ENCODE measurements at places on chromosomes 11 and 22. TPM values are rescaled to one million over a fixed set of nuclear protein-coding genes. Genes with fewer than 3 reads are reported as not detected.

DNA sequence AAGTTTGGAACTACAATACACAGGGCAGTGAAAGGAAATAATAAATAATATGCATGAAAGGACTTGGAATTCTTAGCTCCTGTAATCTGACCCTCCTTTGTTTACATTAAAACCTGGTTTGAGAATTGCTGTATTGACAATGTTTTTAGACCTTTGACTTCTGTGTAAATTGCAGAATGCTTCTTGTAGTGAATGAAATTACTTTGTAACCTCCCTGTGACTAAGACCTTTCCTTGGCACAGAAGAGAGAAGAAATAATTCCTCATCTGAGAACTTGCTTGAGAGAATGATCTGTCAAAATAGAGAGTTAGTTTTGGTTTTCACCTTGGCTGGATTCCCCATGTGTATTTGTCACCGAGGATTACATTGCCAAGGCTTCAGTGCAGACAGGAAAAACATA lies 640.0 kb upstream of the ANO5 start:
- DNase-seq: no peak

- DNase-seq: no peak
These were observed 43.2 kb downstream of the IGLL5 start for GRCh38 chr22:22930571-22931556.

GRCh38 chr22:49044091-49044490 lies 783.6 kb downstream of the BRD1 start:
- no peak for DNase-seq

DNA sequence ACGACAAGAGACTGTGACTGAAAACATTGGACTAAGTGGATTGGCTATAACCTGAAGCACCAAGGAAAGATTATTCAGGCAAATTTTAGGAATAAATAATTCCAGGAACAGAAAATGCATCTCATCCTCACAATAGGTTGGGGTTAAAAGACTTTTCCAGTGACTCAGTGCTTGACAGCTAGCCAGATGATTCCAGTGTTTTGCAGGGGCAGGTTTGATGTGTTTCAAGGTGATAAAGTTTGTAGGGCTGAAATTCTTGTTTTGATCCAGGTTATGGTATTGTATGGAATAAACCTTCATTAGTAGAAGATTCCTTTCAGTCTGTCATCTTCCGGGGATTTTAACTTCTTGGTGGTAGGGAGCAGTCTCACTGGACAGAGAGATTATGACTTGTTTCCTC lies 2.3 kb downstream of the EXT2 start:
- no peak for DNase-seq

GRCh38 chr11:130431331-130431773 lies 2.9 kb upstream of the ADAMTS8 start:
- no peak for DNase-seq

MS4A6E gene
- polyA plus RNA-seq: 0.79 TPM

GRCh38 chr22:36022162-36022561 lies 6.5 kb downstream of the RBFOX2 start:
- DNase-seq: no peak

DNA sequence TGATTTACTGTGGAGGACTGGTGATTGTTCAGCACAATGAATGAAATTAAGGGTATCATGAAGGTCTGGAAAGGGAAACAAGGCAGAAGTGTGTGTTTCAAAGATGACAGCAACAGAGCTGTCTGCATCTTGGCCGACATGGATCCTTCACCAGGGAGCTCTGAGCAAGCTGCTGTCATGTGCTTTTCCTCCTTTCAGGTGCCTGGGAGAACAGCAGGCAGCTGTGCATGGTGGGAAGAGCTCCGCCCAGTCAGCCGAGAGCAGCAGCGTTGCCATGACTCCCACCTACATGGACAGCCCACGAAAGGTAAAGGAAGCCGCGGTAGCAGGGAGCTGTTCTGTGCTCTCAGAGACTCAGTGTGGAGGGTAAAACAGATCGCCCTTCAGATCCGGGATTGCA lies 87.1 kb upstream of the YWHAH start:
- no peak for DNase-seq

YIF1A gene
- 111 TPM for polyA plus RNA-seq

DNA sequence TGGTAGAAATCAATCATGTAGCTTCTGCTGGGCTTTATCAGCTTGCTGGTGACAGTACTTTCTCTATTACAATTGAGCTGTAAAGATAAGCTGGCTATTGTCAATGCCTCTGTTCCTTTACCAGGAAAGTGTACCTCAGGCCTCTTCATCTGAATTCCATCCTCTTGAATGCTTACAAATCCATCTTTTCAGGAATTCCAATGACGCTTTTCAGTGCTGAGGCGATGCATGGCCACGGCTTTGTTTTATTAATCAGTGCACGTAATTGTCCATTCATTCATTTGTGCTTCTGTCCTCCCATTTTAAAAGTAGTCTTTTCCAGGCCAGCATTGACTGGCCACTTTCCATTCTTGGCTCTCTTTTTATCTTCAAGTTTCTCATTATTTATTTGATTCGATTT lies 202.0 kb downstream of the PGR start:
- no peak for DNase-seq

FDXACB1 gene
- polyA plus RNA-seq: 10.8 TPM

GRCh38 chr11:12769834-12770345 lies 95.7 kb downstream of the TEAD1 start:
- DNase-seq: no peak

- DNase-seq: no peak
These were observed 176.5 kb upstream of the TTC12 start for GRCh38 chr11:113137713-113138529.

SCUBE1 gene
- not detected for polyA plus RNA-seq

GRCh38 chr11:110086892-110087309 lies 6.3 kb upstream of the ZC3H12C start:
- DNase-seq: no peak
